Placental pericyte (primary cell): ENCODE measurements at places on chromosomes 3 and 15. TPM values are rescaled to one million over a fixed set of nuclear protein-coding genes. Genes with fewer than 3 reads are reported as not detected.

GOLGA6D gene
- not detected in 2 replicates for total RNA-seq

P2RY14 gene
- 0.14 TPM in 1 of 2 replicates, not detected in the other for total RNA-seq

LDHAL6B gene
- not detected in 2 replicates for total RNA-seq

PPP2R3A gene
- total RNA-seq, result 7.4 and 26.1 TPM in 2 replicates

PP2D1 gene
- total RNA-seq, result not detected in 2 replicates

IQCF5 gene
- not detected in 2 replicates for total RNA-seq

TMEM266 gene
- total RNA-seq, result not detected in 2 replicates

SPINT1 gene
- 0.44 and 1.3 TPM in 2 replicates for total RNA-seq

FAM3D gene
- total RNA-seq, result not detected in 2 replicates

GOLGA6B gene
- not detected in 2 replicates for total RNA-seq
